ENCODE measurements at places on chromosomes 4 and X.

DNA sequence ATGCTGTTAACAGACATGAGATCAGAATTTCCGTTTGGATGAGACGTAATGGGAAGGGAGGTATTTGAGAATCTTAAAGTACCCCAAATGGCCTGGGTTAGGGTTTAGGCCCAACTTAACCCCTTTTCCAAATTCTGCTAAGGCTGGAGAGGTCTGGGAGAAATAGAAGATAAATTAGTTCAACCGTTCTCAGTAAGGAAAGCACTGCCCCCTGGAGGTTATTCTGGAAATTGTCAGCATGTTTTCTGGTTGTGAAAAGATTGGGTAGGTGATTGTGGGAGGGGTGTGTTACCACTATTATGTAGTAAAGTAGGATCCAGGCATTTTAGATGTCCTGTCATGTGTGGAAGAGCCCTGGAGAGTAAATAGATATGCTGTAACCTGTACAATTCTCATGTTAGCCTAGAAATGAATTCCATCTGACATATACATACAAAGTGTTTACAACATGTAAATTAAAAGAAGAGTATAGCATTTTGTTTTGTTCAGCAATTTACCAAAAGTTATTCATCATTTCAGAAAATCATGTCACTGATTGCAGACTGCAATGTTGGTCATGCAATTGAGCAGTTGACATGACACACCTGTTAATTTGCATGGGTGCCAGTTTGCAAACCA, 26.8 kb upstream of the GRXCR1 start:
- no peak for DNase-seq

DNA sequence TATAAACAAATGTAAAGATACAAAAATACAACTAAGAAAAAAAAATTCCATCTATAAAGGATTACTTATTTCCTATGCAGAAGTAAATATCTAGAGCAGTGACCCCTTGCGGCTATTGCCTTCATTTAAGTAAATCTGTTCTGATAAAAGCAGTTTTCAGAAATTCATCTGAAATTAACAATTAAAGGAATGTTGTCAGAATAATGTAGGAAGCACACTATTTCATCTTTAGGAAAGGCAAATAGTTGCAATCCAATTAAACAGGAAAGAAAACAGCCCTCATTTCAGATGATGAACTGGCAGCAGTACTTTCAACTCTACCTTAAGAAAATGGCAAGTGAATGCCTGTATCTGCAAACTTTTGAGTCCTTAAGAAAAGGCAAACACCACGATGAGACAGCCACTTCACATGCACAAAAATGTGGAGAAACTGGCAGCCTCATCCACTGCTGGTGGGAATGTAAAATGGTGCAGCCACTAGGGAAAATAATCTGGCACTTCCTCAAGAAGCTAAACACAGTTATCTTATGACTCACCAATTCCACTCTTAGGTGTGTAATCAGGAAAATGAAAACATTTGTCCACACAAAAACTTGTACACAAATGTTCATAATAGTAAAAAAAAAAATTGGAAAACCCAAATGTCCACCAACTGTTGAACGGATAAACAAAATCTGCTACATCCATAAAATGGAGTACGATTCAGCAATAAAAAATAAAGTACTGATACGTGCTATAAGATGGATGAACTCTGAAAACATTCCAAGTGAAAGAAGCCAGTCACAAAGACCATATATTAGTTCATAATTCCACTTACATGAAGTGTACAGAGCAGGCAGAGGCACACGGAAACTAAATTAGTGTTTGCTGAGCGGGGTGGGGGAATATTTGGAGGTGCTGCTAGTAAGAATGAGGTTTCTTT, 2.0 kb upstream of the THAP9 start:
- no peak for DNase-seq

GRCh38 chrX:149950681-149951080, 12.4 kb upstream of the EOLA2 start:
- DNase-seq = no peak

DNA sequence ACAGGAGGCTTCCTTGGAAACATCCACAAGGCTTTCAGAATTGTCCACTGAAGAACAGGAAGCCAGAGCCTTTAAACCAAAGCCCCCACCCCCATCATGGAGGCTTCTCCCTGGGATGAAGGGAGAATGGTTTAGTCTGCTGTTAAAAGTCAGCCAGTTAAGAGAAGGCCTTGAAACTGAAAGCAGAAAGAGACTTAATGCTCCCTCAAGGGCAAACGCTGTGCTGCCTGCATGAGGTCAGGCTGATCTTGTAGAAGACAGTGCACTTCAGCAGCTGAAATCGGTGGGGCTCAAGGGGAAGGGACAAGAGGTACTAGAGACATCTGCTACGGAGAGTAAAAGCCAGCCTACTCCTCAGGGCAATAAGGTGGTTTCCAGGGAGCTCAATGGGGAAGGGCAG, 69.0 kb downstream of the HPRT1 start:
- no peak for DNase-seq

DNA sequence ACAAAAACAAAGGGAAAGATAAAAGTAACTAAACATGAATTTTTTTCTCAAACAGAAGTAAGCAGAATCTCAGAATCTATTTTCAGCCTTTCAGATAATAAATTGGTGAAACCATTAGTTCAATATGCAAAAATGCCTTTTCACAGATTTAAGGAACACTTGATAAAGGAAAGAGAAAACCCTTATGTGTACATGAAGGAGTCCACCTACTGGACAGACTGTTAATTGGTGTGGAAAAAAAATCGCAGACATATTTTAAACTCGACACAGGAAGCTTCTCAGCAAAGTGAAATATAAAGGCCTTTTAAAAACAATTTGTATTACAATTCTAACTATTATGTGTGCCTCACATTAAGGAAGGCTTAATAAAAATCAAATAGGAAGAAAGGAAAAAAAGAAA, 22.3 kb downstream of the COX7B2 start:
- DNase-seq = no peak

GRCh38 chr4:118124997-118125396, 90.7 kb downstream of the NDST3 start:
- DNase-seq = no peak

- DNase-seq = no peak
These were observed 355.4 kb upstream of the CPEB2 start for GRCh38 chr4:14646831-14647230.

DNA sequence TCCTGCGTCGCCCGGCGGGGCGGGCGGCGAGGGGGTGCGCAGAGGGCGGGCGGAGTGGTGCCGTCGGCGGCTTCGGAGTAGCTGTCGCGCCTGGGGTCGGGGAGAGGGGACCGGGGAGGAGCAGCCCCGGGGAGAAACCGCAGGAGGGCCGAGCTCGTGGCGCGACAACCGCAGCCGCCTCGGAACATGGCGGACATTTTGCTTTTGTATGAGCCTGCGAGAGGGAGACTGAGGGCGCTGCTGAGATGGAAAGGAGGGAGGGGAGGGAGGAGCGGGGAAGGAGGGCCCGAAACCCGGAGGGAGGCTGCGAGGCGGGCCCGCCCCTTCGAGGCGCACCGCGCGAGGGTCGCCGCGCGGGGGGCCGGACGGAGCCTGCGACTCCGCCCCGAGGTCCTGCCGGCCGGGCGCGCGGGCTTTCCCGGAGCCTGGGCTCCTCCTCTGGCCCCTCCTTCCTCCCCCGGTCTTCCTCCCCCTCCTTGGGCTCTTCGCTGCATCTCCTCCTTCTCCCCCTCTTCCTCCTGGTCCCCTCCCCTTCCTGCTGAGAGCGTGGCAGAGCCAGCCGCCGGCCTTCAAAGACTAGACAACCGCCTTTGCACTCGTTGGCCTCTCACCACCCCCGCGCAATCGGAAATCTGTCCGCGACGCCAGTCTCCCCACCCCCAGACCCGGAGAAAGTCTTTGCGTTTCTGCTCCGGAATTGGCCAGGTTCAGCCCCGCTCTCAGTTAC, 1.1 kb downstream of the INTS6L start:
- DNase-seq = peak; percentile 74

GRCh38 chr4:14928035-14928434, 74.2 kb upstream of the CPEB2 start:
- no peak for DNase-seq

DNA sequence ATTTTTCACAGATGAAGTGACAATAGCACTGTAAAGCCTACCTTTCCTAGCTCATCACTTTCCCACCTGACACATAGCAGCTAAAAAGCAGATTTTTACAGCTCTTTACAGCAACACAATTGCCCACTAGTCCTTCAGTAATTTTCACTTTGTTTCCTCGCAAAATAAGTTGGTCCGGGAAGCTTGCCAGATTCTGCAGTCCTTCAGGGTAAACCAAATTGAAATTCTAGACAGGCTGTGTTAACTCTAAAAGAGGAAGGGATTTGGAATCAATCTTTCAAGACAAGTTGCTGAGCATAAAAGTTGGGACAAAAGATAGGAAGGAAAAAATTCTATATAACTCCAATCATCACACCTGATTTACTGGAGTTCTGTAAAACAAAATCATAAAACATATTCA, 8.7 kb downstream of the C1QTNF7 start:
- DNase-seq = no peak

DNA sequence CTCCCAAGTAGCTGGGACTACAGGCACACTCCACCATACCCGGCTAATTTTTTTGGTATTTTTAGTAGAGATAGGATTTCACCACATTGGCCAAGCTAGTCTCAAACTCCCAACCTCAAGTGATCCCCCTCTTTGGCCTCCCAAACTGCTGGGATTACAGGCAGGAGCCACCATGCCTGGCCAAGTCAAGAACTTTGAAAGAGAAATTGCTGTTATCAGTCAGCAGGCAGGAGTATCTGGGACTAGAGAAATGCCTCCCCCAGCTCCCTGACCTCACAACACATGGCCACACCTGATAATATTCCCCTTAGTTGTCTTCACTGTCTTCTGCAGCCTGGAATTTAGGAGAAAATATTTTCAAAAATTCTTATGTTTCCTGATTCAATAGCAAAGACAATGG, 7.4 kb downstream of the TXK start:
- no peak for DNase-seq

GRCh38 chrX:45747905-45748304, 547.2 kb upstream of the DIPK2B start:
- no peak for DNase-seq

- no peak for DNase-seq
These were observed 85.3 kb downstream of the LNX1 start for GRCh38 chr4:53505947-53506346.

GRCh38 chr4:103012551-103012950, 7.0 kb downstream of the SLC9B1 start:
- no peak for DNase-seq

- no peak for DNase-seq
These were observed 8.0 kb upstream of the BANK1 start for GRCh38 chr4:101782546-101782945.

- no peak for DNase-seq
These were observed 67.8 kb upstream of the LSM6 start for GRCh38 chr4:146107587-146108240.

DNA sequence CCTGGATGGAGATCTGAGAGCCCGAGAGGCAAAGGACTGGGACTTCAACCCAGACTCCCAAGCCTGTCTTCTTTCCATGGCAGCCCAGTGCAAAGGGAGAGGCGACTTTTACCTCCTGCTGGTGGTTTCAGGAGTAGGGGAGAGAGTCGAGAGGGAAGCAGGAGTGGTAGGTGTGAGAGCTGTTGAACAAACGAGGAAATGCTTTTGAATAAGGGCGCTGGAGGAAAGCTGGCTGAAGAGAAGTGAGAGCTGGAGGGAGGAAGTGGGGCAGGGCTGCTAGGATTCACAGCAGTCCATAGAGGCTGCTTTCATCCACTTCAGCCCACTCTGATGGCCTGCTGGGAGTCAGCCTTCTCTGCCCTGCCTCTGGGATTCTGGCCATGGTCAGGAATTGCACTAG, 81.8 kb upstream of the EFNB1 start:
- DNase-seq = no peak

GRCh38 chr4:32847461-32847860, 2127.3 kb downstream of the PCDH7 start:
- DNase-seq = no peak

DNA sequence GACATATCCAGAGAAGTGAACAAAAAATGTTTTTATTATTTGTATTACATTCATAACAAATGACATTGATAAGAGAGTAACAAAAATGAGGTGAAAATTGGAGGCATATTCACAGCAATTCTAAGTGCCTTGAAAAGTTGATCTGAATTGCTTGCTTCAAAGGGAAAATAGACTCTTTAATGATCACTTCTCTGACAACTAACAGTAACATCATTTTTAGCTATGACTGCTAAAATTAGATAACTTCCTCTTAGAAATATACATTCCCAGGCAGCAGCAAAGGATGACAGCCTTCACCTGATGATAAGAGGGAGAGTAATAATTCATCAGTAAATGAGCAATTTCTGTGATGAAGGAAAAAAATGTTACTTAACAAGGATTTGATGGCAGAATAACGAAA, 472.5 kb downstream of the PCDH10 start:
- DNase-seq = no peak

- no peak for DNase-seq
These were observed 3.2 kb upstream of the CDKN2AIP start for GRCh38 chr4:183441276-183441675.

DNA sequence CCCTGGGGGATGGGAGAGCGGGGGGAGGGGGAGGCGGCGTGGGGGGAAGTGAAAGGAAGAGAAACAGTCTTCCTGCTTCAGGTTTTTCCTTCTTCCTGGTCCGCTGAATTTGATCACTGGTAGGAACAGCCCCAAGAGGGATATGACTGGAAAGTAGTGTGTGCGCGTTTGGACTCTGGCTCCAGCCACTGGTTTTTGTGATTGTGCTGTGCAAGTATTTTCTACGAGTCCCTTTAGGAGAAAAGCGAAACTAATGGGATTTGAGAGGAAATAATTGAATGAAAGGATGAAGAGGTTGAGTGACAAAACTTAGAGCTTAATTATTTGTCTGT, 836 bp downstream of the PRRG1 start:
- no peak for DNase-seq

- DNase-seq = no peak
These were observed 24.9 kb downstream of the DOCK11 start for GRCh38 chrX:118520216-118521206.

DNA sequence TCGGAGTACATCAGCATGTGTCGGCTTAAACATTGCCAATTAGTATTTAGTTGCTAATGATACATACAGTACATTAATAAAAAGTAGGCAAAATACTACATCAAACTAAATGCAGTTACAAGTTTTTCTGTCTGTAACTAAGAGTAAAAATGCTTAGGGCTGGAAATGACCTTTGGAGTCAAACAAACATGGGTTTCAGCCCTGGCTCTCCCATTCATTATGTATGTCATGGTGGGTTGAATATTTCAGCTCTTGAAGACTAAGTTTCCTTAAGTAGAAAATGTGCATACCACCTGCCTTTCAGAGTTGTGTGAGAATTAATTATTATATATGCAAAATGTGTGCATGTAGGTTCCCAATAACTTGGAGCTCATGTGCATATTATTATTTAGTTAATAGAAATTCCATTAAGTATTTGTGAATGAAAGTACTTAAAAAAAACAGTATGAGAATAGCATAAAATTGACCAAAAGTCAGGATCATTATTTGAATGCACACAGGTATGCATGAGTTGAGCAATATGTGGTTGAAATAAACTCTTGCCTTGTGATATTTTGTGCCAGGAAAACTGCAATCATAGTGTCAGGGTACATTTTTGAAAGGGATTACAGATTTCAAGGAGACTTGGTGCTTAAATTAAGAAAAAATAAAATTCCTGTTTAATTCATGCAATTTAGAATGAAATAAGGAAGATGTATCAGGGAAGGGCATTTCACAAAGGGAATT, 2048.7 kb downstream of the PCDH7 start:
- no peak for DNase-seq

GRCh38 chrX:85109235-85109634, 105.6 kb downstream of the APOOL start:
- DNase-seq = no peak
